ENCODE measurements at places on chromosomes 11 and 22.

GRCh38 chr11:87013912-87014825 is 23.6 kb upstream of the TMEM135 start:
- DNase-seq = no peak

- no peak for DNase-seq
Measured at GRCh38 chr11:113203141-113203753, 111.1 kb upstream of the TTC12 start.

DNA sequence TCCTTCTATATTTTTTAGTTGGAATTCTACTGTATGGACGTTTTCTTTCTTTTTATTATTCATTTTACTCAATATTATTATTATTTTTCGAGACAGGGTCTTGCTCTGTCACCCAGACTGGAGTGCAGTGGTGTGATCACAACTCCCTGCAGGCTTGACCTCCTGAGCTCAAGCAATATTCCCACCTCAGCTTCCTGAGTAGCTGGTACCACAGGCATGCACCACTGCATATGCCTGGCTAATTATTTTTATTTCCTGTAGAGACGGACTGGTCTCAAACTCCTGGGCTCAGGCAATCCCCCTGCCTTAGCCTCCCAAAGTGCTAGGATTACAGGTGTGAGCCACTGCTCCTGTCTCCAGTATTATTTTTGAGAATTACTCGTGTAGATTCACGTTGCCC is 34.0 kb upstream of the CCDC134 start:
- no peak for DNase-seq

DNA sequence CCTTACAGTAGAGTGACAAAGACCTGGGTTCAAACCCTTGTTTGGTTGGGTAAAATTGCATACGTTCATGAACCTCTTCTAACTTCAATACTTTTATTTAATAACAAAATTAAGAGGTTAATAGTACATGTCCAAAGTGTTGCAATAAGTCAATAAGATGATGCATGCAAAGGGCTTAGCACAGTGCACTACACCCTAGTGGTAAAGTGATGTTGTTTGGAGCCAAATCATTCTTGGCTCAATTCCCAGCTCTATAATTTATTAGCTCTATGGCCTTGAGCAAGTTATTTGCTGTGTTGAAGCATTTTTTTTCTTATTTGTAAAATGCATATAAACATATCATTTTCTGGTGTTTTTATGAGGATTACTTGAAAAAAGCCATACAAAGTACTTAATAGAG is 945.3 kb downstream of the LRRC4C start:
- no peak for DNase-seq

GRCh38 chr11:20589796-20590195 is 9.6 kb upstream of the SLC6A5 start:
- DNase-seq = no peak

GRCh38 chr11:1759851-1760220 is 3.9 kb downstream of the CTSD start:
- no peak for DNase-seq

GRCh38 chr11:32307913-32308312 is 127.4 kb downstream of the WT1 start:
- no peak for DNase-seq

GRCh38 chr22:40043081-40043480 is 48.3 kb downstream of the FAM83F start:
- no peak for DNase-seq
